RWPE1 (cell line): ENCODE measurements at places on chromosomes 6 and 20.

DNA sequence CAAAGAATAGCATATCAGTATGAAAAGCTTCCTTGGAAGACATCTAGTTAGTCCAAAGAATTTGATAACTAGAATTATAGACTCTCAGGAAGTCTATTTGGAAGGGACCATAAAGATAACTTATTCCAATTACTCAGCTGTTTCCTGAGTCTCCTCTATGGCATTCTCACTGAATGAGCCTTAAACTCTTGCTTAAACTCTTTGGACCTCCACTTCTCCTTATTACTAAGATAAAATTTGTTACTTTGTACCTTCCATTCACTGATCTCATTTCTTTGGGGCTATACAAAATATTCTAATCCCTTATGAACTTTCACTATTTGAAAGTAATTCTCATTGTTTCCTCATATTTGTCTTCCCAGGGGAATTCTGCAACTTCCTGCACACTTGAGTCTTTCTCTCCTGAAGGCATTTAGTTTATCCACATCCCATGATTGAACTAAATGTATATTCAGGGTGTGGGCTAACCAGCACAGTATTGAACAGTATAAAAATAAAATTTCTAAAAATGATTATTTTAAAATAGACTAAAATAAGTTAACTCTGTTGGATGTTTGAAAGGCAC, 67.1 kb upstream of the NOTCH4 start:
- DNase-seq = no peak

DNA sequence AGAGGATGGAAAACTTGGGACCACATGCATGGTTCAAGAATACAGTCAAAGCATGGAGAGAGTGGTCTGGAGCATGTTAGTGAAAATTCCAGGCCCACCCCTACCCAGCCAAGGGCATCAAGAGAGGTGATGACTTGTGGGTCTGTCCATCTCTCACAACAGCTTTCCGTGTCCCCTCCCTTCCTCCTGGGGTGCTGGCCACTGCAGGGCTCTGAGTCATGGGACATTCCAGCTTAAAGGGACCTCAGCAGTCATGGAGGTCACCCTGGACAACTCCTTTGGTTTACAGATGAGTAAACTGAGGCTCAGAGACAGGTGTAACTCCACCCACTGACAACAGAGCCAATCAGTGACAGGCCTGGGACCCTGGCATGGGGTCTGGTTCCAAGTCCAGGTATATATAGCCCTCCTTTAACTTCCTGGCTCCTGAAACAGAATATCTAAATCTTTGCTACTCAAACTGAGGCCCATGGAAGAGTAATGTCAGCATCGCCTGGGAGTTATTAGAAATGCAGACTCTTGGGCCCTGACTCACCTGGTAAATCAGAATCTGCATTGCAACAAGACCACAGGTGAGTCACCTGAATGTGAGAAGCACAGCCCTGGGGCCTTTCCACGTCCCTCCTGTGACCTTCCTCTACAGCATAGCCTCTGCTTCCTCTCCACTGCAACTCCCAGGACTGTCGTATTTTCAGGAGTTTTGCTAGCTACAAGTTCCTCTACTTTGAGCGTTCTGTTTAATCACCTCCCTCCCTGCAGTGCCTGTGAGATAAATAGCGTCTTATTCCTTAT, 170.2 kb downstream of the ZDHHC14 start:
- DNase-seq = peak; percentile 26

DNA sequence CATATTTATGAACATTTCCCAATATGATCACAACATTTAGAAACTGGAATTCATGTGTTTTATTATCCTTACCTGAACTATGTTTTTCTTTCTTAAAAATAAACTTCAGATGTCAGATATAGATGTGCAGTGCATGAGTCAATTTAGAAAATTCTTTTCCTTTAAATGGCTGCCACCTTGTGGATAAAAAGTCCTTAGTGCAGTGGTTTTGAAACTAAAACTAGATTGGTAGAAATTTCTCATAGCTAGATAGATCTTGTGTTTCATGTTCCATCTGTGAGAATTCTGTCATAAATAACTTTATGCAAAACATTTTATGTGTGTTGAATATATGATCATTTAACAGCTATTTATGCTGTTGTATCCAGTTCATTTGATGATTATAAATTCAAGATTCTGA, 134.9 kb downstream of the KLHL32 start:
- peak; percentile 34 for DNase-seq

GRCh38 chr6:37477191-37477590, 22.5 kb downstream of the CCDC167 start:
- DNase-seq = no peak

- DNase-seq = no peak
These were observed 9.6 kb upstream of the CHRNA4 start for GRCh38 chr20:63370618-63371187.
